Fibroblast of lung (primary cell): ENCODE measurements at places on chromosomes 7 and 10. TPM values are rescaled to one million over a fixed set of nuclear protein-coding genes. Genes with fewer than 3 reads are reported as not detected.

CYP2E1 gene
- total RNA-seq: 0.26 and 0.50 TPM in 2 replicates

RBP4 gene
- total RNA-seq: not detected in 2 replicates

PLA2G12B gene
- total RNA-seq: not detected in 2 replicates

POU6F2 gene
- under 0.01 TPM in 1 of 2 replicates, not detected in the other for total RNA-seq

SVOPL gene
- not detected in 2 replicates for total RNA-seq

ANKRD22 gene
- total RNA-seq: under 0.01 and 0.17 TPM in 2 replicates
